ENCODE measurements at places on chromosomes 11 and 22. TPM values are rescaled to one million over a fixed set of nuclear protein-coding genes. Genes with fewer than 3 reads are reported as not detected.

The LRRC51 gene
- total RNA-seq: 4.3 TPM

The OR8D4 gene
- total RNA-seq: not detected

The TALDO1 gene
- 148 TPM for total RNA-seq

The OR52E1 gene
- total RNA-seq: not detected

The GRK3 gene
- 1.6 TPM for total RNA-seq

The SMIM35 gene
- not detected for total RNA-seq

The FOLH1 gene
- total RNA-seq: not detected

The MUC2 gene
- not detected for total RNA-seq

The SPATA19 gene
- total RNA-seq: not detected

The CYTH4 gene
- total RNA-seq: under 0.01 TPM

The MPPED2 gene
- total RNA-seq: not detected

The KDM4D gene
- total RNA-seq: 0.97 TPM

The OR51I1 gene
- total RNA-seq: not detected

The NRGN gene
- 1.6 TPM for total RNA-seq

The OR4A16 gene
- total RNA-seq: not detected

The RAB36 gene
- 6.1 TPM for total RNA-seq

The ANKK1 gene
- not detected for total RNA-seq

The PDE2A gene
- under 0.01 TPM for total RNA-seq

The LGALS12 gene
- total RNA-seq: not detected

The BTG4 gene
- total RNA-seq: not detected

The SLC25A45 gene
- 1.7 TPM for total RNA-seq

The KCNQ1OT1 gene
- 6.1 TPM for total RNA-seq

The DMC1 gene
- 2.3 TPM for total RNA-seq

The UPK3A gene
- not detected for total RNA-seq

The C11orf42 gene
- total RNA-seq: under 0.01 TPM

The FBLN1 gene
- 256 TPM for total RNA-seq

The PGR gene
- 4.5 TPM for total RNA-seq

The MRGPRE gene
- total RNA-seq: not detected

The GTSE1 gene
- 10.4 TPM for total RNA-seq

The MS4A3 gene
- total RNA-seq: not detected

The MEI1 gene
- total RNA-seq: 2.2 TPM

The SLC37A2 gene
- total RNA-seq: 0.97 TPM

The SHISA8 gene
- not detected for total RNA-seq

The SCN3B gene
- under 0.01 TPM for total RNA-seq

The PANX3 gene
- total RNA-seq: not detected

The TMPRSS4 gene
- not detected for total RNA-seq

The IRF7 gene
- 8.2 TPM for total RNA-seq

The C22orf15 gene
- 1.6 TPM for total RNA-seq

The SDHAF2 gene
- 37.6 TPM for total RNA-seq

The PRG3 gene
- not detected for total RNA-seq

The TSPAN32 gene
- total RNA-seq: 0.43 TPM

The FOSL1 gene
- total RNA-seq: 18.0 TPM

The TRPC6 gene
- 26.4 TPM for total RNA-seq

The KRTAP5-7 gene
- not detected for total RNA-seq

The OR51B2 gene
- not detected for total RNA-seq

The CRYBB3 gene
- not detected for total RNA-seq

The LMO2 gene
- total RNA-seq: under 0.01 TPM

The MMP13 gene
- total RNA-seq: not detected

The TRIOBP gene
- 141 TPM for total RNA-seq

The IFITM1 gene
- 76.4 TPM for total RNA-seq

The LAMTOR1 gene
- total RNA-seq: 155 TPM

The MRGPRF gene
- total RNA-seq: 61.3 TPM

The SLC5A1 gene
- total RNA-seq: not detected

The MMP3 gene
- total RNA-seq: 39.7 TPM

The NOX4 gene
- total RNA-seq: 5.2 TPM

The GSTT2B gene
- total RNA-seq: 1.9 TPM

The WT1 gene
- total RNA-seq: 16.4 TPM

The TMEM86A gene
- total RNA-seq: 0.32 TPM

All from fibroblast of villous mesenchyme (primary cell).